Natural killer cell treated with Interleukin-12 subunit alpha and Interleukin-12 subunit beta and Interleukin-15 and Interleukin-18, amount 100 ng/mL, for 72 hours (primary cell): ENCODE measurements at places on chromosomes 4 and X.

DNA sequence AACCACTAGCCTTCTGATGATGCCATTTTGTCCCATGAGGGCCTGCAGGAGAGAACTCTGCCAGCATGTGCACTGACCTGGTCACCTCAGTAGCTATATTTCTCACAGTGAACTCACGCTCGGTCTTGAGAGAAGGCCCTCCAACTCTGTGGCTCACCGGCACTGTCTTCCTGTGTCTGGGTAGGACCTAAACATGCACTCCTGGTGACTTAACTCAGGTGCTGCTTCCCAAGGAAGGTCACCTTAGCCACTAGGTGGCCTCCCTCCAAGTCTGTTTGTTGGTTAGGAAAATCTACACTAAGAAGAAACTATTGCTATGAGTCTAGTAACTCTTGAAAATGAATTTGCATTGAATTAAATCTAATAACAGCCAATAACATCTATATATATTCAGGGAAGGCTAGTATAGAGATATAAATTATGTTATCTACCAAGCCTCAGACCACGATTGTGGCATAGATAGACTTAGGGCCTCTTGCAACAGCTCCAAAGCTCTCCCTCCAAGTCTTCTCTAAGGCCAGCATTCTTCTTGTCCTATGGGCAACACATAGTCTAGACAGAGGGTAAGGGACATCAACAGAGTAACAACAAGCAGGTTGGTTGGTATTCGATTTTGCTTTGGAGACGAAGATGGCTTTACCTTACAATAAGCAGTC lies 24.7 kb downstream of the TLR10 start:
- no peak for DNase-seq
- H3K4me3 ChIP-seq = no peak overlapping the region
- no peak overlapping the region for H3K27ac ChIP-seq
- peaks cover 7% of the 10 kb centered on the region for H3K4me1 ChIP-seq
- no peaks in the 10 kb centered on the region for H3K27me3 ChIP-seq
- H3K36me3 ChIP-seq = no peaks in the 10 kb centered on the region

- H3K27me3 ChIP-seq = peaks cover 51% of the 10 kb centered on the region
- DNase-seq = no peak
- no peaks in the 10 kb centered on the region for H3K4me1 ChIP-seq
- no peak overlapping the region for H3K27ac ChIP-seq
These were observed 34.2 kb downstream of the CCDC158 start for GRCh38 chr4:76386566-76387305.

- peaks cover 3% of the 10 kb centered on the region for H3K36me3 ChIP-seq
- no peak overlapping the region for H3K27ac ChIP-seq
- no peak overlapping the region for H3K4me3 ChIP-seq
- H3K4me1 ChIP-seq = no peaks in the 10 kb centered on the region
- H3K27me3 ChIP-seq = no peaks in the 10 kb centered on the region
These were observed 39.4 kb upstream of the RHOH start for GRCh38 chr4:40157436-40157835.

DNA sequence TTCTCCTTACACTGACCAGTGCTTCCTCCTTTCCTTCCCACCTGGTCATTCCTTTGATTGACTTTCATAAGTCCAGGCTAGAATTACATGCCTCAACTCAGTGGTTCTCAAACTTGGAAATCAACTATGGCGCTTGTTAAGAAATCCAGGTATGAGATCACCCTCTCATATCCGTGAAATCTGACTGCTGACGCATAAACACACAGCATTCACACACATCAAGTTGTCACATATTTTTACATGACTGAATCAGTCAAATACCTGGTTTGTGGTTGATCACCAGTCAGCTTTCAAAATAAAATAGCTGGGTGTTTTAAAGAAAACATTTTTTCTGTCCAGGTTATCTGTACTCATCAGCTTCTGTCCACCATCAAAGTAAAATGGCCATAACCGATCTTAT lies 433.5 kb downstream of the AFF2 start:
- DNase-seq = no peak
- H3K4me3 ChIP-seq = no peak overlapping the region
- H3K36me3 ChIP-seq = no peaks in the 10 kb centered on the region
- H3K4me1 ChIP-seq = no peaks in the 10 kb centered on the region
- H3K27me3 ChIP-seq = peaks cover 7% of the 10 kb centered on the region

DNA sequence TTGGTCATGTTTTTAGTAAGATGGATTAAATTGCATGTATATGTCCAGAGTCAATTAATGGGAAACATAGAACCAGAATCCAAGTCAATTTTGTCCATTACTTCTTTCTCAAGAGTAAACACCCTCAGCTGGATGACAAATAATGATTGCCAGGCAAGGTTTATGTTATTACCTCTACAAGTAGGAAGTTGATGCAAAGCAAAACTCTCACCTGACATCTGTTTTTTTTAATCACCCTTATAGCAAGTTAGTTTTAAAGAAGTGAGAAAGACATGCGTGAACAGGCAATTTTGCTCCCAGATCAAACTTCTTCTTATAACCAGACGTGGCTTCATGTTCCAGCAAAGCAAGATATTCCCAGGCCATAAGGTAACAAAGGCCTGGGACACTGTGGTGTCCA lies 348.5 kb upstream of the FTHL17 start:
- DNase-seq = no peak
- no peak overlapping the region for H3K27ac ChIP-seq
- no peaks in the 10 kb centered on the region for H3K27me3 ChIP-seq
- no peak overlapping the region for H3K4me3 ChIP-seq
- no peaks in the 10 kb centered on the region for H3K4me1 ChIP-seq

- no peaks in the 10 kb centered on the region for H3K36me3 ChIP-seq
- H3K27me3 ChIP-seq = no peaks in the 10 kb centered on the region
- H3K4me1 ChIP-seq = no peaks in the 10 kb centered on the region
- no peak overlapping the region for H3K27ac ChIP-seq
- no peak for DNase-seq
- no peak overlapping the region for H3K4me3 ChIP-seq
These were observed 1553.1 kb upstream of the ADGRL3 start for GRCh38 chr4:59647011-59647410.

DNA sequence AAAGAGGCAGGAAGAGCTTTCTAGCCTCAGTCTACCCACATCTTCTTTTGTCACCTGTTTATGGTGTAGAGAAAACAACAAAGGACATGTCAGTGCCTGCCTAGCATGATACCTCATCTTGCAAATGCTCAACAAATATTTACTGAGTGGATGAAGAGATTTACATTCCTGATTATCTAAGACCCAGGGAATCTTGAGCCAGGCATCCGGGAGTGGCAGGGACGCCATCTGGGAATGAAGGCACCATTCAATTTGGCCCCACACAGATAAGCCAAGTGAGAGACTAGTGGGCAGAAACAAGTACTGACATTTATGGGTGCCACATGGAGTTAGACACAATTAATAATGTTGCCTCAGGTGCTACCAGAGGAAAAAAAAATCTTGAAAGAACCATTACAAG lies 36.8 kb upstream of the CASK start:
- H3K36me3 ChIP-seq = no peaks in the 10 kb centered on the region
- H3K4me1 ChIP-seq = no peaks in the 10 kb centered on the region
- H3K27me3 ChIP-seq = peaks cover 8% of the 10 kb centered on the region
- H3K4me3 ChIP-seq = no peak overlapping the region

GRCh38 chr4:100369871-100370270 lies 148.0 kb downstream of the EMCN start:
- no peak overlapping the region for H3K27ac ChIP-seq
- H3K27me3 ChIP-seq = no peaks in the 10 kb centered on the region
- no peaks in the 10 kb centered on the region for H3K4me1 ChIP-seq
- no peak for DNase-seq
- no peak overlapping the region for H3K4me3 ChIP-seq

DNA sequence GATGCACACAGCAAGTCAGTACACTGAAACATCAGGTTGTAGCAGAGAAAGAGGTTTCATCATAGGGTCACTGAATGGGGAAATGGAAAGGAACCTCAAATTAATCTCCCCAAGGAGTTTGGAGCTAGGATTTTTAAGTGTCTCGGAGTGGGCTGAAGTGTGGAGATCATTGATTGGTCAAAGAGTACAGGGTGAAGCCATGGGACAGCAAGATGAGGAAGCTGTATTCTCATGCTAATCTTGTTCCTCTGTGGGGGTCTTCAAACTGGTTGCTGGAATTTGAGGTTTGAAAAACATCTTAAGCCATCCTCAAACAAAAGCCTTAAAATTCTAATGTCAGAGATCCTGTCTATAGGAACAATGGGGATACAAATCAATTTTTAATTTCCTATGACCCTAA lies 78.8 kb upstream of the TEX13A start:
- no peaks in the 10 kb centered on the region for H3K36me3 ChIP-seq
- peaks cover 3% of the 10 kb centered on the region for H3K27me3 ChIP-seq
- H3K4me3 ChIP-seq = no peak overlapping the region
- no peaks in the 10 kb centered on the region for H3K4me1 ChIP-seq
- no peak overlapping the region for H3K27ac ChIP-seq

GRCh38 chr4:37953620-37954293 lies 6.4 kb upstream of the PTTG2 start:
- no peak overlapping the region for H3K4me3 ChIP-seq
- peaks cover 4% of the 10 kb centered on the region for H3K36me3 ChIP-seq
- DNase-seq = no peak
- no peaks in the 10 kb centered on the region for H3K27me3 ChIP-seq
- peaks cover 3% of the 10 kb centered on the region for H3K4me1 ChIP-seq

GRCh38 chr4:38082021-38082420 lies 121.8 kb downstream of the PTTG2 start:
- no peak overlapping the region for H3K4me3 ChIP-seq
- H3K36me3 ChIP-seq = no peaks in the 10 kb centered on the region
- H3K27me3 ChIP-seq = no peaks in the 10 kb centered on the region
- H3K27ac ChIP-seq = no peak overlapping the region
- no peak for DNase-seq

- no peaks in the 10 kb centered on the region for H3K27me3 ChIP-seq
- DNase-seq = no peak
- no peaks in the 10 kb centered on the region for H3K36me3 ChIP-seq
- no peak overlapping the region for H3K4me3 ChIP-seq
- no peaks in the 10 kb centered on the region for H3K4me1 ChIP-seq
These were observed 53.2 kb upstream of the C4orf54 start for GRCh38 chr4:99710681-99711345.

DNA sequence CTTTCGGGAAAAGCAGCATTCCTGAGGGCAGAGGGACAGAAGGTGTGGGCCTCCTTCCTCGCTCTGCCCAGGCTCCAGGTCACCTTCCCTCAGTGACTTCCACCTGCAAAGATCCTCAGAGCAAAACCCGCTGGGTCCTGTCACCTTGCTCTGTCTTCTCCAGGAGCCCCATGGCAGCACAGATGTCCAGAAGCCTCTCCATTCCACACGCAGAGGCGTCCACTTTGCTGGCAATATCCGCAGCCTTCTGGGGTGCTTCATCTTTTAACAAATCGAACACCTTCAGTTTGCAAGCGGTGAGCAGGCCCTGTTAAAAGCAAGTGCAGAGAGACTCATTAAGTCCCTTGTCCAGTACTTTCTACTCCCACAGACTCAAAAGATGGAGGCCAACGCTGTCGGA lies 27.3 kb downstream of the ASMTL start:
- H3K27me3 ChIP-seq = no peaks in the 10 kb centered on the region
- H3K4me3 ChIP-seq = no peak overlapping the region
- H3K36me3 ChIP-seq = peaks cover 44% of the 10 kb centered on the region
- DNase-seq = no peak
- no peak overlapping the region for H3K27ac ChIP-seq

DNA sequence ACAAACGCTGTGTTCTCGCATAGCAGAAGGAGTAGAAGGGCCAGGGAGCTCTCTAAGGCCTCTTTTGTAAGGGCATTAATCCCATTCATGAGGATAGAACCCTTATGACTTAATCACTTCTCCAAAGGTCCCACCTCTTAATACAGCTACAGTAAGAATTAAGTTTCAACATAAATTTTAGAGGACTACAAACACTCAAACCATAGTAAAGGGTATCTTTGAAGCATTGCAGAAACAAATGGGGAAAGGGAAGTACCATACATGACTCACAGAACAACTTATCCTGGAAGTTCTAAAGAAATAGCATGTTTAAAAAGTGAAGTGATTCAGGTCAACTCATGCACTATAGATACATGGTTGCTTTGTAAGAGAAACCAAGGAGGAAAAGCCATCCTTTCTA lies 680.8 kb downstream of the RPA4 start:
- H3K36me3 ChIP-seq = no peaks in the 10 kb centered on the region
- no peak for DNase-seq
- H3K4me3 ChIP-seq = no peak overlapping the region
- H3K27ac ChIP-seq = no peak overlapping the region
- H3K27me3 ChIP-seq = peaks cover 2% of the 10 kb centered on the region

- H3K27me3 ChIP-seq = peaks cover 16% of the 10 kb centered on the region
- DNase-seq = no peak
- H3K36me3 ChIP-seq = no peaks in the 10 kb centered on the region
These were observed 4.9 kb downstream of the UGT8 start for GRCh38 chr4:114603497-114603896.

GRCh38 chr4:156512622-156513021 lies 459.0 kb downstream of the PDGFC start:
- no peaks in the 10 kb centered on the region for H3K4me1 ChIP-seq
- H3K4me3 ChIP-seq = no peak overlapping the region
- H3K27me3 ChIP-seq = no peaks in the 10 kb centered on the region
- no peak overlapping the region for H3K27ac ChIP-seq
